H4 (cell line): ENCODE measurements at places on chromosomes 3 and 15.
A peak's percentile ranks its signal among the peaks of the same experiment; 100 is the strongest.

DNA sequence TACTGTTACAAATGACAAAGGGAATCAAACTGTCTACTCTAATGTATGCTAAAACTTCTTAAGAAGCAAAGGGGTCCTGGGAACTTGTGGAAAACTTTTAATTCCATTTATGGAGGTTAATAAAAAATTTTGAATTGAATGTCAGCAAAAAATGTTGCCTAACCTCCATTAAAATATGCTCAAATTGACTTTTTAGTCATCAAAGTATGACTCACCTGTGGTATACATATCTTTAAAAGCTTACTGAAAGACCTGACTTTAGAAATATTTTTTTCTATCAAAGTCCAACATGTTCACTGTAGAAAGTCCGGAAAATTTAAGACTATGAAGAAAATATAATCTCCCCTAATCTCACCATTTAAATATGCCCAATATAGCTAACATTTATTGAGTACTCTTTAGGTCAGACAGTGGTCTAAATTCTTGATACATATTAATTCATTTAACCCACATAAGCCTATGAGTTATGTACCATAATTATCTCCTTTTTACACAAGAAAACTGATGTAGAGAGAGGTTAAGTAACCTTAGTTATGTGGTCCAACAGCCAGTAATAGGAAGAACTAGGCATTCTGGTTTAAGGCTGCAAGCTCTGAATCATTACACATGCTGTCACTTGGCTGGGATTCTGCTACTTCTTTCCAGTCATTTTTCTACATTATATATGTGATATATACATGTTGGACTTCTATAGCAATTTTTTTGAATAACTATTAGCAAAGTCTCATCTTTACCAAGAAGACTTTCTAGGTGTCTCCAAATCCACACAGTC is 83.6 kb downstream of the PDZRN3 start:
- no peak for DNase-seq

- peak; percentile 45 for DNase-seq
These were observed 79.1 kb downstream of the FOXP1 start for GRCh38 chr3:71504250-71505036.

- DNase-seq, result peak; percentile 20
These were observed 245.4 kb upstream of the CDIN1 start for GRCh38 chr15:36334059-36334458.

- DNase-seq, result no peak
These were observed 24.5 kb upstream of the GOLGA6C start for GRCh38 chr15:75233504-75234190.

DNA sequence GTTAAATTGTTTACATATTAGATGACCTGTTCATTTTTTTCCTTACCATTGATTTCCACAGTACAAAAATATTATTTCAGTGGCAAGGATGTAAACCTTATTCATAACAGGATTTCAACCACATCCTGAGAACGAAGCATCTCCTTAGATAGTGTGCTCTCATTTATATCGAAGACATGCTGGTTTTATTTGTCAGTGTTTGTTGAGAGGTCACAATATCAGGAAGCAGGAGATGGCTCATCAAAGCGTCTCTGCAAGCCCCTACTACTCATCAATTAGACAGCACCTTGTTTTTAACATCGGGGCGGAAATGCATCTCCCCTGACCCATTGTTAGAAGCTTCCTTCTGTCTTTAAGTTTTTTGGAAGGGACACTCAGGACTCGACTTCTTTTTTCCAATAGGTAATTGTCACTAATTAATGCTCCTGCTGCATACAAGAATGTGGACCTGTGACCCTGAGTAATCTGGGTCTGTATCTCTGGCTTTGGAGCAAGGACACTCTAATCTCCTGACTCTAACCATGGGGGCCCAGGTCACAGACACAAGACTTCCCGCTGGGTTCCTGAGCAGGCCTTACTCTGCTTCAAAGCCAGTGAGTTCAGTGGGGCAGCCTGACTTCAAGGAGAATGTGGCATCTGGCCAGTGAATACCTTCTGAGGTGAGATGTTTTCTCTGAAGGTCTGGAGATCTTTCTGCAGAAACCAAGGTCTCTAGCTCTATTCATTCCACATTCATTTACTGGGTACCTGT is 50.3 kb downstream of the MECOM start:
- no peak for DNase-seq

GRCh38 chr3:182710557-182711157 is 82.6 kb upstream of the ATP11B start:
- no peak for DNase-seq

- no peak for DNase-seq
These were observed 6.3 kb upstream of the FSIP1 start for GRCh38 chr15:39788800-39789565.

GRCh38 chr3:178381971-178382448 is 154.2 kb upstream of the KCNMB2 start:
- DNase-seq, result no peak

GRCh38 chr3:69082805-69083204 is 1.9 kb upstream of the ARL6IP5 start:
- no peak for DNase-seq

DNA sequence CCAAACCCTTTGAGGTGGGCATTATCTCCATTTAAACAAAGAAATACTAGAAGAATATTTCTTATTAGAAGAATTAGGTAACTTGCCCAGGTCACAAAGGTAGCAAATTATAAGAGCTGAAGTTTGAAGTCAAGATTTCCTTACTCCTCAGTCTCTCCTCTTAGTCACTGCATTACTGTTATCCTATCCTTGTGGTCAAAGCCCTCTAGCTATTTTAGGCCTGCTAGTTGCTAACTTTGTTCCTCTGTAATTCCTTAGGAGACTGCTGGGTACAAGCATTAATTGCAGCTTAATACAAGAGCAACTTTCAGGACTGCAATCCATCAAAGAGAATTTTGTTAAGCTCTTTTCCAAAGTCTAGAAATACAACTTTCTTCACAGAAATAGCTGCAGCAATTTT is 528.2 kb downstream of the ZIC1 start:
- no peak for DNase-seq

- DNase-seq, result no peak
These were observed 30.2 kb upstream of the MAGEF1 start for GRCh38 chr3:184741798-184742675.

GRCh38 chr15:96122077-96123027 is 208.1 kb upstream of the NR2F2 start:
- no peak for DNase-seq

GRCh38 chr3:114380233-114380651 is 86.4 kb downstream of the TIGIT start:
- DNase-seq, result peak; percentile 63

DNA sequence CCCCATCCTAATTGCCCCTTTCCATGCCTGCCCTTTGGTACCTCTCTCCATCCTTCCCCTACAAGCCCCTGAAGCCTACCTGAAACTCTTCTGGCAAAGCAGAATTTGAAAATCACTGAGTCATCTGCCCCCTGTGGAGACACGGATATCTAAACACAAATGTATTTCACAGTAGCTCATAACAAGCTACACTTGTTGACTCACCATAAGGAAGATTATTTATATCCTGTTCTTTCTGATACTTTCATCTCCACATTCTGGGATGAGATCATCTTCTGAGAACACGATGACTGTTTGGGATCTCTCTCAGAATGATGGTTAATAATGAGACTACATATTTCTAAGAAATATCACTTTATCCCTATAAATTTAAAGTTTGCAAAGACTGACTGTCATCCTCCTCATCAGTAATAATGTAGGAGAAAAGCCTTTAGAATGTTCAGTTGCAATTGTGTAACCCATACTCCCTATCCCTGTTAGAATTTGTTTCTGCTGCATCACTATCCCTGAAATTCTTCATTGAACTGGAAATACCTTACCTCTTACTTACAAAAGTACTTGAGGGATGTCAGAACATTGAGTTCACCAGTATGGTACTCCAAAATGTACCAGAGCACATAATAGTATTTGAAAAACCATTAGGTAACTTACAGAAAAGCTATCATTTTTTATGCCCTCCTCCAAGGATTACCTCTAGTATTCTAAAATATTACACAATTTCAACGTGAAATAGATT is 116.1 kb upstream of the IL12A start:
- peak; percentile 86 for DNase-seq

- no peak for DNase-seq
These were observed 27.9 kb upstream of the SLC30A4 start for GRCh38 chr15:45550436-45550835.

GRCh38 chr15:49323207-49323606 is 99.8 kb upstream of the FGF7 start:
- no peak for DNase-seq

GRCh38 chr3:52527039-52527731 is 6.5 kb downstream of the NT5DC2 start:
- no peak for DNase-seq

GRCh38 chr3:188179006-188179966 is 25.3 kb downstream of the LPP start:
- no peak for DNase-seq

DNA sequence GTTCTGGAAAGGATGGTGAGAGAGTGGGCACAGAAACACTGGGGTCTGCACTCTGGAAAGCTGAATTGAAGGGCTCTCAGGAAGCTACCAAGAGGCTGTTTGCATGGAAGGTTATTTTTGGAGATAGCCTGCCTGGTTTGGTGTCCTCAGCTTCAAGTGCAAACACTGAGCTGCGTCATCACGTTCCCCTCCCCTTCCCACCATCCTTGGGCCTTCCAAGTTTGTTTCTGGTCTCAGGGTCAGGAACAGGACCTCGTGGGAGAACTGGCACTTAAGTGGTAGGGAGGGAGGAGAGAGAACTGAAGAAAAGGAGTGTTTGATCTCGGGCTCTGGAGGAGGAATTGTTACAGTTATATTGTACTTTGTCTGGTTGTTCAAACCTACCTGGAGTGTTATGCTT is 10.6 kb downstream of the ST6GAL1 start:
- no peak for DNase-seq

DNA sequence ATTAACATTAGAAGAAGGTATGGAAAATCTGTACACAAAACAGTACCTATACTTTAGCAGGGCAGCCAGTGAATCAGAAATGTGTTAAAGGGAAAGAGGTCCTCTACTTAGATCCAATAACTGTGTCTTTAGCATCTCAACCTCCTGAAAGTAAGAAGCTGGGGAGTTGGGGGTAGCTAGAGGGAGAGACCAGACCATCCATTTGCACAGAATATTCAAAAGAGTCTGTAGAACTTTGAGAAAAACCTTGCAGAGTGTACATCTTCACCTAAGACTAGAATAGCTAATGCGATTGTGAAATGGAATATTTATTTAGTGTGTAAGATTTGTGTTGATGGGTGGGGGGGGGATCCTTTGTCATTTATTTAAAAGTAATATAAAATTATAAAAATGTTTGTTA is 124.8 kb downstream of the RBPMS2 start:
- DNase-seq, result no peak

DNA sequence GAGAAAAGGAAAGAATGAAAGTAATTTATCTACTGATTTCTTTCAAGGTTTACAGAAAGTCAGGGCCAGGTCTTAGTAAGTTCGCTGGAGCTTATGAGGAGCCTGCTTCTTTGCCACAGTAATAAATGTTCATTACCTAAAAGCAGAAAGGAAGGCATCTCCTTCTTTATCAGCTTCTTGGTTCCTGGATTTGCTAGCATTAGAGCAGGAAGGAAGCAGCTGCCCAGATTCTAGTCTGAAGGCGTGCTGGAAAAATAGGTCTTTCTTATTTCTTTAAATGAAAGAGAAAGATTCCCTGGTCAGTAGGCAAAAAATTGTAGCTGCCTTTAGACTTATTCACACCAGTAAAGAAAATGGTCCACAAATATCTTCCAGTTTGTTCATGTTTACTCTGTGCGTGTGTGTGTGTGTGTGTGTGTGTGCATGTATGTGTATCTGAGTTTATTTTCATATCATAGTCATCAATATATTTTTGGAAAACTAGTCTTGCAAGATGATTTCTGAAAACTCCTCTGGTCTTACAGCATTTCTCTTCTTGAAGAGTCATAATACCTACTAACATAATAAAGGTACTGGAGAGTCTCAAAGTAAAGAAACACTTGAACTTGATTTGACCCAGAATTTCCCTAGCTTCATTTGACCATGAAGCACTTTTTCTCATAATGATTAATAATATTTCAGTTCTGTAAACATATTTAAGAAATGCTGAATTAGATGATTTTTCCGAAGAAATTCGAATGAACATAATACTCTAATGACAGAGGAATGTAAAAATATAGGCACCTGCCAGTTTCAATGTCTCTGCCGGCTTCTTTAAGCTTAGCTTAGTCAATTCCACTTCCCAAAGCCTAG is 255.3 kb upstream of the ZPLD1 start:
- DNase-seq, result no peak

GRCh38 chr3:69442771-69443311 is 57.0 kb upstream of the FRMD4B start:
- DNase-seq, result no peak

DNA sequence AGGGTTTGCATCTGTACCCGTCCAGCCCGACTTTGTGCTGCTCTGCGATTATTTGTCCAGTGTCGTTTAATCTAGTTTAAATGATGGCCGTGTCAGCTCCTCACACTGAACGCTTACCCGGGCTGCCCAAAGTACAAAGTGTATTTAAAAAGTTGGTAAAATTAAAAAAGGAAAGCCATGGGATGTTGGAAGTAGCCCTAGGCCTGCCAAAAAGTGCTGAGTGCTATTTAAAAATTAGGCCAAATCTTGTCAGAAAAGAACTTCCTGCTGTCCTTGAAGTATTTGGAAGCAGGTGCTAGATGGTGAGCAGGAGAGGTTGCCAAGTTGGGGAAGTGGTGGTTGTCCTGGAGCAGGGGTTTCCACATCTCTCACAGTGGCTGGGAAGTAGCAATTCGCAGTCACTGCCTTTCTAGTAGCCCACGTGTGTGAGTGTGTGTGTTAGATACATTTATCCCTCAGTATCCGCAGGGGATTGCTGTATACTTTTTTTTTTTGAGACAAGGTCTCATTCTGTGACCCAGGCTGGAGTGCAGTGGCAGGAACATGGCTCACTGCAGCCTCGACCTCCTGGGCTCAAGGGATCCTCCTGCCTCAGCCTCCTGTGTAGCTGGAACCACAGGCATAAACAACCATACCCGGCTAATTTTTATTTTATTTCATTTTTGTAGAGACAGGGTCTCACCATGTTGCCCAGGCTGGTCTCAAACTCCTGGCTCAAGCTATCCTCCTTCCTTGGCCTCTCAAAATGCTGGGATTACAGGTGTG is 664 bp downstream of the PPCDC start:
- DNase-seq, result no peak

GRCh38 chr15:77986891-77987764 is 90.4 kb downstream of the TBC1D2B start:
- no peak for DNase-seq

GRCh38 chr3:45105855-45106671 is 40.1 kb downstream of the CDCP1 start:
- peak; percentile 90 for DNase-seq

- no peak for DNase-seq
These were observed 10.0 kb downstream of the NT5DC2 start for GRCh38 chr3:52523386-52524257.

GRCh38 chr3:71523628-71524027 is 59.9 kb downstream of the FOXP1 start:
- DNase-seq, result no peak
